Inflammatory macrophage (primary cell): ENCODE measurements at places on chromosomes 5 and 9.

GRCh38 chr5:36323926-36324781, 22.5 kb upstream of the RANBP3L start:
- DNase-seq = no peak

- no peak for DNase-seq
Measured at GRCh38 chr9:137140151-137141012, 1.4 kb downstream of the GRIN1 start.

DNA sequence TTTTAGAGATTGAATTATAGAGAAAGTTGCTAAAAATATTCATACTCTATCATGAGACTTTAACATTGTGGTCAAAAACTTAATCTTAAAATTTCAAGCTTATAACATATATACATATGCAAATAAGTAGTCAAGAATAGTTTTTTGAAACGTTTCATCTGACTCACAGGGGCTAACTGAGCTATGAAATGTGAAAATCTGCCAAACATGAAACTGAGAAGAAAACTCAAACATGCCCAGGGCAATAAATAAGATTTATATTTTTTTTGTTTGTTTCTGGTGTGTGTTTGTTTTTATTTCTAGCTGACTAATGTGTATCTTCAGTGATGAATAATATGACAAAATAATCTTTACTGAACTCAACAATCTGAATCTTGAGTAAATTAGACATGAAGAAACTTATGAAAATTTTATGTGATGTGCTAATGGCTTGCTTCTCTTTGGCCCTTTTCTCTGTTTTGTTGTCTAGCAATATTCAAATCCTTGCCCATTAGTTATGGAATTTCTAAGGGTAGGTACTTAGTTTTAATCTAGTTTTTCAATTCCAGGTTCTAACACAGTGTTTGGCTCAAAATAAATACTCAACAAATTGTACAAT, 99.9 kb downstream of the FAM174A start:
- no peak for DNase-seq

DNA sequence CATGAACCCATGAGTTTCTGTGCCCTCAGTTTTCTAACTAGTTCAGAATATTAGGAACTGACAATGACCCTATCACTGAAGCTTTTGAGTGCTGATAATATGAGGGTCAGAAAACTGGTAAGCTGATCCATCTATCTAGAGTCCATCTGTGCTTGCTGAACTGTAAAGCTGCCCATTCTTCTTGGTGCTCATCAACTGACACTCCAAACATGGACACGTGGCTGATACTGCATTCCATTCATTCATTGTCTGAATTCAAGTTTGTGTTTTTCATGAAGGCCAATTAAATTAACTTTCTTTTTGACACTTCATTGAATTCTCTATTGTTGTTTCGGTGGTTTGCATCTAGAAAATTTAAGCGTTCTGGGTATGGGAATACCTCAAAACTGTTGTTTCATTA, 17.6 kb downstream of the NREP start:
- DNase-seq = no peak

- DNase-seq = no peak
Measured at GRCh38 chr9:5718296-5719032, 89.6 kb downstream of the RIC1 start.

DNA sequence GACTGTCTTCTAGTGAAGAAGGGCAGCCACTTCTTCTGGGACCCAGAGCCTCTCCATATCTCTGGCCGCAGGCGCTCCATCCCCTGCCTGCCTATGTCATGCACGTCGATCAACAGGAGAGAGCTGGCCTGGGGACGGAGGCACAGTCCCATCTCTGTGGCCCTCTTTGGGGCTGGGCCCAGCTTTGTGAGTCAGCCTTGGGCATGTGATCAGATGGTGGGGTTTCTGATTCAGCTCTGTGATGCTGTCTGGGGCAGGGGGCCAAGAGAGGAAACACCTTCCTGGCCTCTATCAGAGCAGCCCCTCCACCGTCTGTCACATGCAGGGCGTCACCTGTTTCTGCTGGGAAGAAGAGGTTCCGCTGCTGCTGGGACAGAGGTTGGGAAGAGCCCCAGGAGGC, 72.6 kb downstream of the MVB12B start:
- no peak for DNase-seq

GRCh38 chr5:40973364-40974004, 64.2 kb downstream of the C7 start:
- DNase-seq = no peak

DNA sequence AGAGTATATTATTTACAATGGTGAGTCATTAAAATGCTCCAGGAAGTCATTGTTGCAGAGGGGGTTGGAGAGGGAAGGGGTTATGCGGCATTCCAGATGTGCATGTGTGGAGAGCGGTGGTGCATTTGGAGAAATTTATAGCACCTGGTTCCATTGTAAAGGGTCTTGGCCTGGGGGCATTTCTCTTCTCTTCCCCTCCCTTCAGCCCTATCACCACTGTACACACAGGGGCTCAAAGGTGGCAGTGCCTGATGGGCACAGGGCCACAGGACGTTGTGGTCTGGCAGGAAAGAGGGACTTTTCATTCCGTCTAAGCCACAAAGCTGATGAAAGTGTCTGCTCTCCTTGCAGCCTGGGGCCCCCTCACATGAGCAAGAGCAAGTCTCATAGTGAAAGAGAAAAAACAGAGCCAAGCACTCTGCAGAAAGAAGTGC, 442.4 kb upstream of the ZNF462 start:
- no peak for DNase-seq

GRCh38 chr5:98096155-98096554, 677.3 kb upstream of the RGMB start:
- DNase-seq = no peak

GRCh38 chr9:130661451-130662098, 2.8 kb upstream of the PRDM12 start:
- no peak for DNase-seq

- DNase-seq = no peak
Measured at GRCh38 chr5:150299571-150300327, 3.0 kb downstream of the ARSI start.

GRCh38 chr5:97434021-97434420, 251.0 kb upstream of the RIOK2 start:
- no peak for DNase-seq

DNA sequence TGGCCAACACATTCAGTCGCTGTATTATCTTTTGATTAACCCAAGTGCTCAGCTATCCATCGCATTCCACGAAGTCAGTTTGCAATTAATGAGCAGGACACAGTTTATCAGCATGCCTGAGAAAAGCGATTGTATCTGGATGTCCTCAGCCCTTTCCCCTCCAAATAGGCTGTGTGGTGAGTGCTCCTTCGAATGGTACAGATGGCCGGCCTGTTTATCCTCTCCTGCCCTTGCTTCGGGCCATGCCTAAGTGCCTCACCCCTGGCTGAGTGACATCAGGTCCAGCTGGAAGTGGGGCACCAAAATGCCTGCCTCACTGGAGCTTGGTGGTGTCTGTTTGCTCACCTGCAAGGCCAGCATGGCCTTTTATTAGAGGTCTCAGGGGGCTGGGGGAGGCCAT, 317.3 kb downstream of the GADD45G start:
- no peak for DNase-seq

DNA sequence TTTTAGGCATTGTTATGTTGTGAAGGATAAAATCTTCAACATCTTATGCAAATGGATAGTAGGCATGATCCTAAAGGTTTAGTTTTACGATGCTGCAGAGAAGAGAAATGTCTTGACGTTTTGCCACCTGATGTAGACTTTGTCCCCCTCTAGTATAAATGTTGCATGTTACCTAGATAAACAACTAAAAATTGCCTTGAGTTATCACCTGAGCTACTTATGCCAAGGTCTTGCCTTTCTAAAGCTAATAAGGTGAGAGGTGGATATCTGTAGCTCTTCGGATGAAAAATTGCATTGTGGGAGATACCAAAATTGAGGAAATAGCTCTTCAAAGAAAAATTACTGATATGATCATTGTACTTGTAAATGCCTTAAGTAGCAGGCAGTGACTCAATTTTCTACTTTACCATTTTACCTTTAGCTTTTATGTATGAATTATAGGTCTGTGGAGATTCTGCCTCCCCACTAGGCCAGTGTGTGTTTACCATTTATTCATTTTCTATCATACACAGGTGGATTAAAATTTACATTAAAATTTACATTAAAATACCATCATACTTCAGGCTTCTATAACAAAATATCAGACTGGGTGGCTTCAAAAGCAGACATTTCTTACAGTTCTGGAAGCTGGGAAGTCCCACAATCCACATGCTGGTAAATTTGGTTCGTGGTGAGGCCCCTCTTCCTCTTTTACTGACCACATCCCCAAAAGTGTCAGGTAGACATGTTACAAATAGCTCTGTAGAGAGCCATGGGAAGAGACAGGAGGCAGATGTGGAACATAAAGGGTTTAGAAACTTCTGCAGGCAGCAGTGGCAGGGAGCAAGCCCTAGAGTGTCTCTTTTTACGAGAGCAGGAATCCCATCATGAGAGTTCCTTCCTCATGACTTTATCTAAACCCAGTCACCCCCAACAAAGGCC, 100.7 kb upstream of the ERBIN start:
- peak; percentile 66 for DNase-seq

GRCh38 chr9:134680393-134681060, 38.9 kb downstream of the COL5A1 start:
- DNase-seq = no peak

- no peak for DNase-seq
Measured at GRCh38 chr5:138210985-138211384, 2.1 kb downstream of the CDC23 start.

DNA sequence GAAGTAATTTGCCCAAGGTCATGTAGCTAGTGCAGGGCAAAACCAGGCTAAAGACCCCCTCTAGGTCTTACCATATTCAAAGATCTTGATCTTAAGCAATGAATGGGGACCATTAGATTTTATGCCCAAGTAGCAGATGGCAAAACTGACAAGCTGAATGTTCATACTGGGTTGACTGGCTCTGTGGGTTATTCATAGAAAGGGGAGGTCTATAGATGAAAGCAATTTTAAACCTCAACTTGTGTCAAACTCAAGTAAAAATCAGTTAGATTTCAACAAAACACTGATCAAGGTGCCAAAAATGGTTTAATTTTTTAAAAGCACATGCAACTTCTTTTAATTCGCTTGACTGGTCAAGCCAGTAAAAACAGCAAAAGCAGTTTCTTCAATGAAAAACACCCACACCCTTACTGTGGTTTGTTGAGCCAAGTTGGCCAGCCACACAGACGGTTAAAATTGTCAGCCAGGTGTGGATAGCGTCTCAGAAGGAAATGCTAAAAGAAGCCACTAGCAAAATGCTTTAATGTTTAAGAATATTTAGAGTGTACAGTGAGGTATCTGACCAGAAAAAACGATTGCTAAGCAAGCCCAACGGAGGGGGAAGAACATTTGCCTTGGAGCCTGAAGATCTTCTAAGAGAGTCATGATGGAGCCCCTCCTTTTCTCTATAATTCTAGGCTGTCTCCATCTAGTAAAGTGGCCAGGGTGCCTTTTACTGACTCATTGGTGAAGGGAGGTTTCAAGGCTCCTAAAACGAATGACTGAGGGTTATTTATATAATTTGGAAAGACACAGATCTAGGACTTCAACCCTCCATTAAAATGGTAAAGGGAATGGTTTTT, 539.6 kb upstream of the CLINT1 start:
- DNase-seq = no peak

DNA sequence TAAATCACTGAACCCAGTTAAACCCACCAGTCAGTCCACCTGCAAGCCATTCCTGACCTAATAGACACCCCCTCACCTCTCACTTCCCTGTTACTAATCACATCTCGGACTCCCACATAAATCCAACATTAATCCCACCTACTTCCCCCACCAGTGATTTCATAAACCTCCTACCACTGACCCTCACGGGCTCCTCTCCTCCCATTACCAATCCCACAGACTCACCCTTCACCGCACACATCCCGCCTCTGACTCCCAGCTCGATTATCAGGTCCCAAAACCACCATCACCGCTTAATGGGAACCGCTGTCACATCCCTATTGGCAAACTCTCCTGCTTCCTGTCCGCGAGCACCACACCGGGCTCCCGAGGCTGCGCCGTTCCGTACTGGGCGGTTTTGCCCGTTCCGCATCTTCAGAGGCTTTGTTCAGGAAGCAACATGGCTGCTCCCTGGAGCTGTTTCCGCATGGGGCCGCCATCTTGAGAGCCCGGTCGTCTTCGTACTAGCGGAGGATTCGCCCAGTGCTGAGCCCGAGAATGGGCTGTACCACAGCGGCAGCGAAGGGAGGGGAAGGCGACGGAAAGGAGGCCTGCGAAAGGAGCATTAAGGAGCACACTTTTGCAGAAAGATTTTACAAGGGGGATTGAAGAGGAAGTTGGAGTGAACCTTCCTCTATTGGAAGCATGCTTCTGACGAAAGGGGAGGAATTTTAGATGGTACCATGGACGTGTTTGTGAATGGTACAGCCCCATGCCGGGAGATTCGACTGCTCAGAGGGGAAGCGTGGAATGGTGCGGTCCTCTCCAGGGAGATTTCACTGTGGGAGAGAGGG, at the start of gene ZNF300:
Gene ZNF300, minus strand, starts transcription at position 502 of the 833 bp plus-strand sequence. CDS start 1,825 bp downstream, outside the sequence.
- DNase-seq = peak; percentile 69

DNA sequence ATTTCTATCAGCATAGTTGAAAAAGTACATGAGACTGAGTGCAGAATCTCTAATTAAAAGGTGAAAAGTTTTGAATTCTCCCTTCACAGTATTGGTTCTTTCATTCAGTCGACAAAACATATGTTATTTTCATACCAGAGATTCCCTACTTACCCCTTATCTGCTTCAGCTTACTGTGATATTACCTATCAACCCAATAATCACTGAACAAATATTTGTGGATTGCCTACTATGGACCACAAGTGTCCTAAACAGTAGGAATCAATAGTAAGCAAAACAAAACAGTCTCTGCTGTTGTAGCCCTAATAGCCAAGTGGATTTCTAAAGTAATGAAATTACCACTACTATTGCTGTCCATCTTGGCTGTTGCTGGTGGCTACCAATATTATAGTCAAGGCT, 11.5 kb downstream of the CCDC152 start:
- DNase-seq = no peak

DNA sequence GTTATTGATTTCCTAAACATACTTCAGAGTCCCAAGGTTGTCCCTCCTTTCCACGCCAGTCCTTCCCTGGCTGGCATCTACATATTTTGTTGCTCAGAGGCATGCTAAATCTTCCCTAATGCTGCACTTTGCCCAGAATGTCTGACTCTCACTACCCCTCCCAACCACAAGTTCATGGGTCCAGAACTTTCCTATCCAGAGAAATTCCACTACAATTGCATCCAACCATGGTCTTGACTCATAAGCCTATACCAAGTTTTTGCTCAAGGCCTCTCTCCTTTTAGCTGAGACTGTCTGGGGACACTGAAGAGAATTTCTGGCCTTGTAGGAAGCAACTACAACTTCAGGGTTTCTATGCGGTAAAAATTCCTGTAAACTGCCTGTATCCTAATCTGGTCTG, 206.3 kb downstream of the BNC2 start:
- DNase-seq = no peak
